ENCODE measurements at places on chromosomes 7 and 10.

GRCh38 chr10:102710609-102711008 is 3.6 kb downstream of the ARL3 start:
- DNase-seq = peak; percentile 4

- peak; percentile 13 for DNase-seq
Measured at GRCh38 chr10:22246680-22247391, 29.0 kb upstream of the EBLN1 start.

- DNase-seq = no peak
Measured at GRCh38 chr7:3956949-3957348, 655.9 kb downstream of the SDK1 start.

- DNase-seq = no peak
Measured at GRCh38 chr7:43750016-43750887, 8.2 kb upstream of the BLVRA start.

DNA sequence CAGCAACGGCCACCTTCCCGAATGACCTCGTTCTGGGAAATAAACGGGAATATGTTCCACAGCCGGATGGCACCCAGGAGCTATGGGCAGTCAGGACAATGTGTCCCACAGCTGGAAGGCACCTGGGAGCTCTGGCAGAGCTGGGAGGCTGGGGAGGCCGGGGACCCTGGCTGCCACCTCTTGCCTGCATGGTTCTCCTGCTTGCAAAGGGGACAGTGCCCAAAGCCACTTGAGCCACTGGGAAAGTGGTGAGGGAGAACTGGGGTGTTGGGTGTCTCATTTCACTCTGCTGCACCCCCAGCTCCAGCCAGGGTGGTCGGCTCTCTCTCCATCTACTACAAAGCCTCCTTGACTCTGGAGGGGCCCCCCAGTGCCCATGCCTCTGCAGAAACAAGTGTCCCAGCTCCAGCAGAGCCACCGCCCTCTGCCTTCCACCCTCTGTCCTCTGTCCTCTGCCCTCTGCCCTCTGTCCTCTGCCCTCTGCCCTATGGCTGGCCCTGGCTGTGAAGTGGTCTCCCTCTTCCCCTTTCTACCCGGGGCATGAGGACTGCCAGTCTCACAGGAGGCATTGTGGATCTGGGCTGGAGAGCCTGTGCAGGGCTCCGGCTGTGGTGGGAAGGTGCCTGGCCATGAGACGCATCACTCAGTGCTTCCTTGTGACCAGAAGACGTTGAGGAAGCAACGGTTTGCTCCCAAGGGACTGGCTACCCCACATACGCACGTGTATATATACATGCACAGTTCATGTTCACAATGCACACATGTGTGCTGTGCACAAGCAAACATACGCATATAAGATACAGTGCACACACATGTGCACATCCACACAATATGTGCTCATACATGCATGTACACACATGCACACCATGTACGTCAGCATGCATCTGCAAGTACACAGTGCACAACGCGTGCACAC is 21.5 kb upstream of the INPP5A start:
- DNase-seq = no peak

DNA sequence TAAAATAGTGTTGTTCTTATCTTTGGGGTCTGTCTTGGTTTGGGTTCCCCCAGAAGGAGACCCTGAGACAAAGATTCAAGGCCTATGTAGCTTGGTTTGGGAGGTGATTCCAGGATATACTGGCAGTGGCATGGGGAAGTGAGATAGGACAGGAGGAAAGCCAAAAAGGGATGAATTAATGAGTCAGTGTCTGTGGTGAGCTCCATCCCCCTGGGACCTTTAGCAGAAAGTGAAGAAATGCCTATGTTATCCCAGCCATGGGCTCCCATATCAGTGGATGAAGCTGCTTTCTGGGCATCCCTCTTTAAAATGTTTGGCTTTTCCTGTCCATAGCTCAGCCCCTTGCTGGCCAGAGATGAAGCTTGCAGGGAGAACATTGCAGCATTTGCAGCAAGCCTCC is 217.0 kb upstream of the CTBP2 start:
- no peak for DNase-seq

- DNase-seq = no peak
Measured at GRCh38 chr7:151125470-151125845, 39.2 kb downstream of the AGAP3 start.

- DNase-seq = no peak
Measured at GRCh38 chr7:149202831-149203231, 7.5 kb downstream of the ZNF282 start.

GRCh38 chr7:35987016-35987415 is 166.0 kb upstream of the EEPD1 start:
- no peak for DNase-seq

- no peak for DNase-seq
Measured at GRCh38 chr10:23158370-23158769, 33.7 kb upstream of the PTF1A start.

DNA sequence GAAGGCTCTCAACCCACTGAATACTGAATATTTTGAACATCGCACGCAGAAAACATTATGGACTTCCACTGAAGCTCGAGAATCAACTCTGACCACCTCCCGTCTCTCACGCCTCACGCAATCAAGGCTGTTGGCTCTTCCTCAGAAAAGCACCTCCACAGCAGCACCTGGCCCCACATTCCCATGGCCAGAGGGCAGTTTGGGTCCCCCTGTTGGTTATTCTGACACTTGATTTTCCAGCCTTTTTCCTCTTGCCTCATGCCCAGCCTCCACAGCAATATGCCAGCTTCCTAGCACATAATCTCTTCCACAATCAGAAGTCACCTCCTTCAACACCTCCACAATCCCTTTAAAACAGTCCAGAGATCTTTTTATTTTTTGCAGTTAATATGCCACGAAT is 55.9 kb downstream of the SVOPL start:
- DNase-seq = no peak

- no peak for DNase-seq
Measured at GRCh38 chr7:149849174-149849573, 11.0 kb downstream of the ZNF862 start.

- peak; percentile 44 for DNase-seq
Measured at GRCh38 chr7:3154881-3155494, 111.3 kb upstream of the CARD11 start.

DNA sequence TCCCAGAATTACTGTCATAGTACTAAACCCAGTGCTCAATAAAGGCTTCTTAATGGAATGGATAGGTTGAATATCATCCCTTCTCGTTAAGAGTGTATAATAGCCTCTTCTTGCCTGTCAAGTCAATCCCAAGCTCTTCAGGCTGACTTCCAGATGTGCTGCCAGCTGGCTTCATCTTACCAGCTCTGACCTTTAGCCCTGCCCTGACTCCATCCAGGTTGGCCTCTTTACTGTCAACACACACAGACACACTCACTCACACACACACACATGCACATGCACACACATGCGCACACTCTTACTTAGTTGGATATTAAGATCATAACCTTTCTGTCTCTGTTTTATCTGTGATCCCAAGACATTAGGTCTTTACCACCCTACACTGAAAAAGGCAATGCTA is 49.1 kb downstream of the ASB4 start:
- DNase-seq = no peak
